ENCODE measurements at places on chromosomes 5 and 9. TPM values are rescaled to one million over a fixed set of nuclear protein-coding genes. Genes with fewer than 3 reads are reported as not detected.
A peak's percentile ranks its signal among the peaks of the same experiment; 100 is the strongest.

Gene PHF24
- total RNA-seq: 0.03 TPM

Gene CDC23
- total RNA-seq: 17.5 TPM

Gene JAKMIP2
- 0.88 TPM for total RNA-seq

Gene ARSK
- total RNA-seq: 4.2 TPM

Gene GAPVD1
- 33.0 TPM for total RNA-seq

Gene BTNL3
- not detected for total RNA-seq

Gene KCNMB1
- total RNA-seq: 2.3 TPM

Gene GDA
- total RNA-seq: 0.14 TPM

Gene DDX4
- total RNA-seq: not detected

Gene OTP
- not detected for total RNA-seq

Gene IL5
- total RNA-seq: not detected

Gene HRCT1
- total RNA-seq: 4.5 TPM

DNA sequence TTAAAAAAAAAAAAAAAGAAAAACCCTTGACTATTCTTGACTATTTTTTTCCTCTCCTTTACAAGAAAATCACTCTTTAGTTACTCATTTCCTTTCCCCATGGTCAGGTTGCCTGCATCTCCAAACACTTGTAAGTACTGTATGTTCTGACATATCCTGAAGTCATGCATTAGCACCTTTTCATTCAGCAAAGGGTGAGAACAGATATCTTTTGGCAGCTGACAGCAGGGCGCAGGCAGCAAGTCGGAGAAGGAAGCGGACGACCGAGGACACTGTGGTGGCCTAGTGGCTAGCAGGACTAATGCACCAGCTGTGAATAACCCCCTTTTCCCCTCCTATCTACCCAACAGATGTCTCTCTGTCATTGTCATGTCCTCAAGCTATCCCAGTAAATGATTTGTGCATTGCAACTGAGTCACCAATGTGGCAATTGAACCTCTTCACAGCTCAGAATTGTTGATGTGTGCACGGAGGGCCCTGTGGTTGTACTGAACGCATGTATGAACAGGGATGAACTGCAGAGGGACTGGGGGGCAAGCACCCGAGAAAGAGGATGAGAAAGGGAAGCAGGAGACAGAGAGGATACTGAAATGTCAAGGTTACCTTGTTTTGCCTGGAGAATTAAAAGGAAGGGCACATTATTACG lies 996.0 kb upstream of the ARRDC3 start:
- no peak for DNase-seq

GRCh38 chr5:123875561-123876275 lies 363.7 kb downstream of the CSNK1G3 start:
- peak; percentile 64 for DNase-seq

- DNase-seq: no peak
Measured at GRCh38 chr5:158877706-158878105, 222.0 kb downstream of the EBF1 start.

DNA sequence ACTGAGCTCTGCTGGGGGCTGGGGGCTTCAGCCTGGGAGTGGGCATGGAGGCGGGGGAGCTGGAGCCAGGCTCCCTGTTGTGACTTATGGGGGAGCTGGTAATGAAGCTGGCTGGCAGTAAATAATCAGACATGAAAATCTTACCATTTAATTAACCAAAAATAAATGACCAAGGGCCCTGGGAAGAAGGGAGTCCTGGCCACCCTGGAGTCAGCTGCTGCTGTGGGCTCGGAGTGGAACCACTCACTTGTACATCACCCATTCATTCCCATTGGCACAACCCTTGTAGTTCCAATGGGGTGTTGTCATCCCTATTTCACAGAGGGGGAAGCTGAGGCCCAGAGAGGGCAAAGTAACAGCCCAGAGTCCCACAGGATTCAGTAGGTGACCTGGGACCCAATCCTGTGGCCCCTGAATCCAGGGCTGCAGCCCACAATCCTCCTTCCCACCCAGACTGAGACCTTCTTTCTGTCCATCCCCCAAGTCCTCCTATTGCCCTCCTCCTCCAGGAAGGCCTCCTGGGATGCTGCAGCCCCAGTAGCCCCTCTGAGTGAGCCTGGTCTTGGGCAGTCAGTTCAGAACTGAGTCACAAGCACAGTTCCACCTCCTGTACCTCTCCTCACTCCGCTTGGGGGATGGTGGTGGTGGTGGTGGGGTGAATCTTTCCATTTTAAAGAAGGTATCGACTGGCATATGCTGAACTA lies 259.4 kb upstream of the MVB12B start:
- no peak for DNase-seq

- DNase-seq: no peak
Measured at GRCh38 chr5:34817558-34818351, 21.2 kb upstream of the TTC23L start.

- no peak for DNase-seq
Measured at GRCh38 chr5:96247097-96247701, 185.8 kb downstream of the PCSK1 start.

DNA sequence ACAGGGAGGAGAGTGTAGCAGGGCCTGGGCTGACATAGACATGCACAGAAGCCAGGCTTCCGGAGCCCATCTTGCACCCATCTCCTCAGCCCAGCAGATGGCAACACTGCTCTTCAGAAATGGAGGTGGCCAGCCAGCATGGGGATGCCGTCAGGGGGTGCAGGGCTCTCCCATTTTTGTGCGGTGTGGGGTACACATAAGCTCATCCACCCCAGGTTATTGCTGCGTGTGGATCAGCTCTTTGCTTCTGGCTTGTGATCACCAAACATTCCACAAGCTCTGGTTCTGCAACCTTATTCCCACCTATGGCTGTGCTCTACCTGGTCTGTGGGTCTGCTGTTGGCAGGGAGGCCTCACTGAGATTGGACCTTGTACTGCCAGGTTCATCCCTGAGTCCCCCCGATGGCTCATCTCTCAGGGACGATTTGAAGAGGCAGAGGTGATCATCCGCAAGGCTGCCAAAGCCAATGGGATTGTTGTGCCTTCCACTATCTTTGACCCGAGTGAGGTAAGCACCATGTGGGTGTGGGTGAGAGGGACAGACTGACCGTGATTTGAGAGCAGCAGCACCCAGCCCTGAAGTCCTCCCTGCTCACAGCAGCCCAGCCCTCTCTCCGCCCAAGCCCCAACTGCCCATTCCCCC lies 17.3 kb downstream of the SLC22A5 start:
- DNase-seq: peak; percentile 89

GRCh38 chr5:41841325-41841724 lies 28.9 kb downstream of the OXCT1 start:
- DNase-seq: no peak

DNA sequence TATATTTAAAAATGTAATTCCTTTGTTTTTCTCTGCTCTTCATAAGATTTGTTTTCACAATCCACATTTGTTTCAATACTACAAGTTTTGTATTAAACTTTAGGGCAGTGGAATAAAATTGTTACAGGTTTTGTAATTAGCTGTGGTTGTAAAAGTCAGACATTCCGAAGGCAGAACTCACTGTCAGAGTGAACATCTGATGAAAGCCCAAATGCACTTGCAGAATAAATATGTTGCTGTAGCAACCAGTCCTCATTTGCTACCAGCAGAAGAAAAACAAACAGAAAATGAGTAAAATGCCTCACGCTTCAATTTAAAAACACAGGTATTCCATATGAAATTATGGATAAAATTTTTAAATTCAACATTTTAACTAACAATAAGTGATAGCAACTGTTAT lies 740.1 kb upstream of the FAM174A start:
- no peak for DNase-seq

DNA sequence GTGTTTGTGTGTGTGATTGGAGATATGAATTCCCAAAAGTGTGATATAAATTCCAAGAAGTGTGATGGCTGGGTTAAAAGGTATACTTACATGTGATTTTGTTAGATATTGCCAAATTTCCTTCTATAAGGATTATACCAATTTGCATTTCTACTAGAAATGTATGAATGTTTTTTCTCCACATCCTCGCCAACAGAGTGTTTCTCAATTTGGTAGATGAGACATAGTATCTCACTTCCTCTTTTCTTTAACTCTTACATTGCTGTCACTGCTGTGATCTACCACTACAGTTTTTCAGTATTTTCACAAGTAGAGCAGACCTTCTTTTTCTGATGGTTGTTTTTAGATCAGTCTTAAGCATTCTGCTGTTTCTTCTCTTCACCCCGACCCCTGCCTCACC lies 111.3 kb downstream of the FER start:
- no peak for DNase-seq

DNA sequence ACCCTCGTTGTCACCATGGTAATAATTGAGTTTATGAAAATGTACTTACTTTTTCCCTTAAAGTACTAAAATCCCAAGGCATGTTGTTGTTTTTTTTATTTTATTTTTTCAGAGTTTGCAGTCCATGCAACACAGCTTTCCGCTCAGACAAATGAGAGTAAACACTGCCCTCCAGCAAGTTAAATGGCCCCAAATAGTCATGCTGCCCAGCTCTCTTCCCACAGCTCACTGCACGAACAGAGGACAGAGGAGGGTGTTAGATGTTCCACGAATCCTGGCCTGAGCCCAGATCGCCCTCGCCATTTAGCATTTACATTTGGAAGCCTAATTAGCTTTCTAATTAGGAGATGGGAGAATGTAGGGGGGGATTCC lies 1.9 kb downstream of the NIM1K start:
- no peak for DNase-seq

DNA sequence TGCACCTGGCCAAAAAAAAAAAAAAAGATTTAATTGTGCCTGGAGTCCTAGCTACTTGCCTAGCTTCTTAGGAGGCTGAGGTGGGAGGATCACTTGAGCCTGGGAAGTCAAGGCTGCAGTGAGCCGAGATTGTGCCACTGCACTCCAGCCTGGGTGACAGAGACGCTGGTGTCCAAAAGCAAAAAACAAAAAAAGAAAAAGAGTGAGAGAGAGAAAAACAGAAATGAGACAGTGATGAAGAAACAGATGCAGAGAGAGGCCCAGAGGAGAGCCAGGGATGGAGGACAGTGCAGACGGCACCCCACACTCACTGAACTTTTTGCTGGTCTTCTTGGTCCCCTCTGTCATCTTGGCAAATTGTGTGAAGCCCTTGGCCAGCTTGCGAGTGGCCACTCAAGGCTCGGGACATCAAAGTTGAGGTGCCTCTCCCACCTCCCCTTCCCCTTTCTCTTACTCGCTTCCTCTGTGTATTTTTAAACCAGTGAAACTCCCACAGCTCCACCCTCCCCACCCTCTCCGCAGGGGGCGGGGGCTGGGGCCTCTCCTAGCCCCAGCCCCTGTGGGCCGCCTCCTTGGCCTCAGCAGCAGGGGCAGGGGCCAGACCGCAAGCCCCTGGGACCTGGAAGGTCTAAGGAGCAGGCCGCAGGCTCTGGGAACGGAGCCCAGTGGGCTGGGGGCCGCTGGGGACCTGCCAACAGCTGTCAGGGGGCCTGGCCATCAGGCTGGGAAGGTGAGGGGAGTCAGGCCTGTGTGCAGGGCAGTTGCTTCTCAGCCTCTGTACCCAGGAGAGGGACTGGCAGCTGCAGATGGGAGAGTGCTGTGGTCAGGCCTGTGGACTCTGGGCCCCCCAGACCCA lies at the start of gene SH2D3C:
TSS of gene SH2D3C (minus strand) at position 387 of the 856 bp plus-strand sequence. CDS start at position 348, 39 bp downstream.
- DNase-seq: peak; percentile 85

DNA sequence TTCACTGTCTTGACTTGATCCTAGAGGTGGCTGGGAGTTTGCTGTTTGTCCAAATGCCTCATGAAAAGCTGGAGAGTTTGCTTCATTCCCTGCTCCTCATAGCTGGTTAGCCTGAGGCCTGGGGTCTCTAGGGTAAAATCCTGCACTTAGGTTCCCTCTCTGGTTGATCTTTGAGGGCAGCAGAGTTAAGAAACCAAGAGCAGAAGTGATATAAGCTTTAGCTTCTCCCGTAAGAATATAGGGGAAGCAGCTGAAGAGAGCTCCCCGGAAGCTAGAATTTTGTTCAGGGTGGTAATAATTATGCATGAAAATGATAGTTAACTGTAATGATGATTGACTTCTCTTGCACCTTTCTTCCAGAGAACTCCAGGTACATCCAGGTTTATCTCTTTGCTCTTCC lies 1.4 kb downstream of the FAM53C start:
- no peak for DNase-seq

GRCh38 chr5:71587766-71588532 lies 809 bp downstream of the MCCC2 start:
- DNase-seq: no peak

DNA sequence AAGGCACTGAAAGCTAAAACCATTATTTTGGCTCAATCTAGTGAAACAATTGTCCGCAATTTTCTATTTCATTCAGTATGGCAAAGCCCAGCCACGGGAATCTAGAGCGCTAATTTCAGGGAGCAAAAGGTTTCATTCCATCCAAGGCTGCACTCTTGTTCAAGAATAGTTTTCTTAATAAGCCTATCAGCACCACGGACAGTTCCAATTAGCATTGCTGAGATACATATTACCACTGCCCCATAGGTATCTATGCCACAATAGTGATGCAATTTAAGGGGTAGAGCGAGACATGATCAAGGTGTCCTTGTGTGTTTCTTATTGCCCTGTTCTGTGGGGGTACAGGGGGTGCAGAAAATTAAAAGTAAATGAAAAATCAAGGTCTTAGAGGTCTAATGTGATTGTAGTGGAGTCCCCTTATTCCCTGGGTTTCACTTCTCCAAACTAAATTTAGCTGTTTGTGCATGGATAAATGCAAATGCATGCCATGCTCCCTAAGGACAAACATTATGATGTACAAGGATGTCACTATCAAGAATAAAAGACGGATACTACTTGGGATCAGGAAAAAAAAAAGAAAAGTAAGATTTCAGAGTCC lies 45.5 kb downstream of the SPOCK1 start:
- DNase-seq: no peak

DNA sequence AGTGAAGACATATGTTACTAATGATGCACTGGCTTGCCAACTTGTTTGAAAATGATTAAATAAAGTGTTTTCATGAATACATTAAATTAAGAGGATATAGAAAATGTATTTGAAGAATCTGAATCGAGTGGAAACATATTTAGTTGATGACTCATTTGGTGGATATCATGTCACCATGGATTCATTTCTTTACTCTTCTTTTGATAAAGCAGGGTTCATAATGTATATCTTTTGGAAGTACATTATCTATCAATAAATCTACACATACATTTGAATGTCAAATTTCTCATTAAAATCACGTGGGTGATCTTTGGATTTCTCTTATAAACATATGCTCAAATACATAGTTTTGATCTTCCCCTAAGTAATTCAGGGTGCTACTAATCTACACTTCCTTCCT lies 1148.1 kb upstream of the ACO1 start:
- no peak for DNase-seq

GRCh38 chr9:133971121-133971951 lies 20.8 kb downstream of the VAV2 start:
- DNase-seq: peak; percentile 16
